T-helper 2 cell treated with Interferon-gamma antibody and Interleukin-4, amounts not matched to agents 5 μg/mL and 100 μg/mL, for 36 hours (primary cell): ENCODE measurements at places on chromosomes 3 and 15.

DNA sequence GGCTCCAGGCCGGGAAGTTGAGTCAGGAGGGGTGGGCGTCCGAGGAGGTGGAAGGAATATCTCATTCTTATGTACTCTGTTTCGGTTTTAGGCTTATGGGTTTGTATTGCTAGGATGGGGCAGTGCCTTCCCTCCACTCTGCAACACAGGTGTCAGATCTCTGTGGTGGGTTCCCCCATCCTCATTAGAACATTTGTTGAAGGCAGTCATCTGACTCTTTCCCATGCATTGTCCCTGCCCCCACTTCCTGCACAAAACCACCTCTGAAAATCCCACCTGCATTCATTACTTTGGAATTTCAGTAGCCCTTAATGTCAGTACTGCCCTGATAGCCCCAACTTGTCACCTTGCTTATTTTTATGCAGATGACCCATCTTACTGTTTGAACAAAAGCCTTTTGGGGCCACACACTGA is 29.5 kb downstream of the GYG1 start:
- DNase-seq: no peak

DNA sequence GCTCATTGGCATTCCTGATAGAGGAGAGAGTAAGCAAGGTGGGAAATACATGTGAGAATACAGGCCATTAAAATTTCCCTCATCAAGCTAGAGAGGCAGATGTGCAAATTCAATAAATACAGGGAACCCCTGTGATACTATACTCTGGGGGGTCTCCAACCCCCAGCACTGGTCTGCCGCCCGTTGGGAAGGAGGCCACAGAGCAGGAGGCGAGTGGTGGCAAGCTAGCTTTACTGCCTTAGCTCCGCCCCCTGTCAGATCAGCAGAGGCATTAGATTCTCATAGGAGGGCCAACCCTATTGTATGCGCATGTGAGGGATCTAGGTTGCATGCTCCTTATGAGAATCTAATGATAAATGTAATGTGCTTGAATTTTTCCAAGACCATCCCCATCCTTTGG is 97.1 kb upstream of the PLSCR5 start:
- DNase-seq: no peak

DNA sequence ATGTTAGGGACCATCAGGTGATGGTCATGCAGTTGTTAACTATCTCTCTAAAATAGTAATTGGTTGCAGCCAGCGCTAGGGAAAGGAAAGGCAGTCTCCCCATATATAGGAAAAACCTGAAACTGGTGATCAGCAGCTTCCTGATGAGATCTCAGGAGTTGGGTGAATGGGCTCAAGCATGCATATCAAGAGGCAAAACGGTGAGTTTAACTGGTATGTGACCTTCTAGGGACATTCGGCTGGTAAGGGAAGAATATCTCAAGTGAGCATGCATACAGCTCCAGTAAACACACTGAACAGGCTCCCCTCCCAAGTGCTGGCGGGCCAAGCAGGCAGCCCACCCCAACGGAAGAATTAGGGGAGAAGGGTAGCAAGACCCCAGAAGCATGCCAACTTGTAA is 49.3 kb upstream of the ROBO2 start:
- DNase-seq: no peak

DNA sequence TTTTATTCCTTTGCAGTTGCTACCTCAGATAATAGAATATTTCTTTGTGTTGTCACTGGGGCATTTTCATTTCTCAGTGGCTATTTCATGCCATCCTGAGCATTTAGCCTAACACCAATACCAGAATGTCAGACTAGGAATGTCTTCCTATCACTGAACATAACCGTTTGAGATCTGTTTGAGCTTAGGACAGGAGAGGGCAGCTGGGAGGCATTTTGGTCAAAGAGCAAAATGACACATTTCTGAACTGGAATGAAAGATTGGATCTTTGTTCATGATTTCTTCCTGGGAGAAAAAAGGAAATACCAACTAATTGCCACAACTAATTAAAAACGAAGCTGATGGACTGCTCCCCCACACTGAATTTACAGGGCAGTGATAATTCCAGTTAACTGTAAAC is 921.3 kb upstream of the NR2F2 start:
- no peak for DNase-seq

DNA sequence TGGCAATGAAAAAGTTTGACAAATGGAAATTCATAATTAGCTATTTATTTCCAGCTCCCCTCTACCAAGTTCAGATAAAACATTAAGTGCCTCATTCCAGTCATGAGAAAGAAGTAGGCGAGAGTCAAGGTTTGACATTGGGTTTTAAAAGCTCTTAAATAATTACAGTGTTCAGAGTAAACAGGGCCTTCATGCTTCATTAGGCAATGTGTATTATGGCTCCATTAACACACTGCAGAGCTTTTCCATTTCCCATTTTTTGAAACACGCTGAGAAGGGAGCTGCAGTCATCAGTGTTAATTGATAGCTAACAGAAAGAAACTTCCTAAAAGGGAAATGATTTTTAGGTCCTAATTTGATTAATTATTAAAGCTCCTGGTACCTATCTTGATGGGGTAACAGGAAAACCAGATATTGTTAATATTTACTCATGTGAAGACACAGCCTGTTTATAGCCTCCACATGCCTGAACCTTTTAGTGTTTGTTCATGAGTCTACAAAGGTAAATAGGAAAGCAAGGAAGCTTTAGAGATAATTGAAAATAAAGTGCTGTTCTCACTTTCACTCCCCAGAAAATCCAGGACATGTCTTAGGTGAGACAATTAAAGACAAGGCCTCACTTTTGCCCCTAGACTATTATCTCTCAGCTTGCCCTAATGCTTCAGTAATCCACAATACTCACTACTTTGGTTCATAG is 28.7 kb downstream of the SST start:
- DNase-seq: no peak

- no peak for DNase-seq
Measured at GRCh38 chr3:71163198-71163918, 420.2 kb downstream of the FOXP1 start.
